ENCODE measurements at places on chromosomes 13 and 19.

- peak; percentile 84 for ATAC-seq
Observed at GRCh38 chr13:102974317-102975087, 91.7 kb downstream of the SLC10A2 start.

DNA sequence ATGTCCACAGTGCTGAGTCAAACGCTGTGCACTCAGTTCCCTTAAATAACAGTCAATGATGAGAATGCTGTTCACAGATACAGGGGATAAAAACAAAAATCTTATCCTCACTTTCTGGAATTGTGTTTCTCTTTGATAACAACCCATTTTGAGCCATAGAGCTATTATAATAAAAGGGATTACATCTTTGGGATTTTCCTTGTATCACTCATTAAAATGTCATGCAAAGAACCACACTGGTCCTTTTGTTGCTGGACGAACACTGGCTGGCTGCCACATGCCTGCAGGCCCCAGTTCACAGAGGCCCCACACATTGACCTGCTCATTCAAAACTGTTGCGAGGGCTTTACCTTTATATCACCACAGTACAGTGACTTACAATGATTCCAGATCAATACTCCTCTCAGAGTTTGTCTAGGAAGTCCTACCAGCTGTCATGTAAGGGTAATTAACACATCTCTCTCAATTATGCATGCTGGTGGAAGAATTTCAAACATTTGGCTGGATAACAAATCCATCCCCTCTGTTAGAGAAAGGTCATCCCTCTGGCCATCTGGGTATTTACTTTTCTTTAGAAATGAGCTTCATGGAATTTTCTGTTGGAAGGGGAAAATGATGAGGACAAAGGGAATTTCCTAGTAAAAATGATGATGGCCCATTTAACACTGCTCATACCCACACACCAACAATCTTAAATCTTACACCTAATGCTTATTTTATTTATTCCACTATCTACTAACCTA, 85.9 kb downstream of the MBNL2 start:
- peak; percentile 57 for ATAC-seq

DNA sequence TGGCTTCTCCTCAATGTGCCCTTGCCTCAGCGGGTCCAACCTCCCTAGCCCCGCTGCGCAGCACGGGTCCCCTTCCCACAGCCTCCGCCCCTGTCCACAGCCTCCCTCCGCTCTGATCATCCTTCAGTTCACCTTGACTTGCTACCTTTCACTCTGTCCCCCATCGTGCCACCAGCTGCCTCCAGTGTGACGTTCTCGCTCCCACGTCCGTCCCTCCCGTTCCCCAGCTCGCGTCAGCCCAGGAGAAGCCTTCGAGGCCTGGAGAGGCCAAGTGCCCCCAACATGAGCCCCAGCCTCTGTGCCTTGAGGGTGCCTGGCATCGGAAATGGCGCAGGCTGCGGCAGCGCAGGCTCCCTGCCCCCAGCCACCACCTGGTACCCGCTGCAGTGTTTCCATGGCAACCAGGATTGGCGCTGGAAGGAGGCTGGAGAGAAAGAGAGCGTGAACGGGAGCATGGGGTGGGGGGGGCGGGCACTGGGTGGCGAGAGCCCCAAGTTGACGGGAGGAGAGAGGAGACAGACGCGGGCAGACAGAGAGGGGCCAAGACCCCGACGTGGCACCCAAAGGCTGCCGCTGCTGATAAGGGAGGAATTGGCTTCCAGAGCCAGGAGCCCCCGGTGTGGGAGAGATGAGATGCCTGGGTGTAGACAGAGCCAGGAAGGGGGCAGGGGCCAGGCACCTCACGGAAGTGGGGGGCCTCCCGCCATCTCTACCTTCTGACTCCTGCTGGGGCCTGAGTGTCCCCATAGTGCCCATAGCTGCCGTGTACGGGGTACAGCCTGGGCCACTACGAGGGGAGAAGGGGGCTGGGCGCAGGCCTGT, 844 bp upstream of the ASPDH start:
- no peak for ATAC-seq

DNA sequence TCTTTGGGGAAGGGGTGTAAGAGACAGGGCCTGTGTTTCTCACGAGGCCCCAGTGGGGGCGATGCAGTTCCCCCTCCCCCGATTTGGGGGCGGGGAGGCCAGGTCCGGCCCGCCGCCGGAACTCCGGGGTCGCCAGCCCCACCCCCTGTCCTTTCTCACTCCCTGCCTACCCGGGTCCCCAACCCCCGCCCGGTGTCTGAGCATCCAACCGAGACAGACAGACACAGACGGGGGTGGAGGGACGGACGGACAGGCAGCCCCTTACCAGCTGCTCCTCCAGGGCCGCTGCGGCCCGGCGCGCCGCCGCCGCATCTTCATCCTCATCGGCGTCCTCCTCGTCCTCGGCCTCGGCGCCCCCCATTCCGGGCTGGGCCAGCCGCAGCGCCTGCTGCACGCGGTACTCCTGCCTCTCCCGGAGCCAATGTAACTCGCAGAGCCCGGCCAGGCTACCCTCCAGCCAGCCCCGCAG, 397 bp downstream of the DACT3 start:
- ATAC-seq: no peak

- no peak for ATAC-seq
Observed at GRCh38 chr13:102035969-102036368, 365.9 kb downstream of the FGF14 start.

DNA sequence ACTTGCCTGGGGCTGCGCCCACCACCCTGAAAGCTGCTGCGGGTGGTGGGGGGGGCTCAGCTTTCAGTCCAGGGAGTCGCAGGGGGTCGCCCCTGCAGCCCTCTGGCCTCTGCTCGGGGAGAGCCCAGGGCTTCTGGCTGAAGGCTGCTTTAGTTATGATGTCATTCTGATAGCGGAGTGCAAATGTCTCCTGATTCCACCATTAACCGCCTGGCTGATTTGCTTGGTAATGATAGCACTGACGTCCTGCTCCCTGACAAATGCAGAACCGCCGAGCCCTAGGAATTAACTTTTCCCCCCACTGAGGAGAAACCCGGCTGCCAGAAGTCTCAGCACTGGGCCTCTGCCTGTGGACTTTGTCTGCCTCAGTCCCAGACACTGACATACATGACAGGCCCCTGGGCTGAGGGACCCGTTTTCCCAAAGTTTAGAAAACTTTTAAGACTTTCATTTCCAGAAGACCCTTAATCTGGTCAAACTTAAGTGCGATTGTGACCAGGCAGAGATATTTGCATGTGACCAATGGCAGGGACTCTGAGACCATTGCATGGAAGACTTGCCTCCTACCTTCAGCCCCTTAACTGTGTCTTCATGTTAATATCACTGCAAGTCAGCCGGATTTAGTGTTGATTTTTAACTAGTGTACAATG, 142.5 kb upstream of the ZNF536 start:
- ATAC-seq: peak; percentile 24

DNA sequence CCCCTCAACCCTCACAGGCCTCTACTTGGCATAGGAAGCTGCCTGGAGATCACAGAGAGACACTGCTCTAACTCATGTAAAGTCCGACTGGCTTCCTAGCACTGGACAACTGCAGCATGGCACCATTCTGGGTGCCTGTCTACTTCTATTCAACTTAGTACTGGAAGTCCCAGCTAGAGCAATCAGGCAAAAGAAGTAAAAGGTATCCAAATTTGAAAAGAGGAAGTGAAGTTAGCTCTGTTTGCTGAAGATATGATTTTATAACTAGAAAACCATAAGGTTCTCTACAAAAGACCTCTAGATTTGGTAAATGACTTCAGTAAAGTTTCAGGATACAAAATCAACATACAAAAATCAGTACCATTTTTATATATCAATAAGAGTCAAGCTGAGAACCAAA, 1017.6 kb downstream of the PCDH9 start:
- no peak for ATAC-seq

GRCh38 chr13:90485436-90485835, 862.1 kb upstream of the MIR17HG start:
- ATAC-seq: no peak

DNA sequence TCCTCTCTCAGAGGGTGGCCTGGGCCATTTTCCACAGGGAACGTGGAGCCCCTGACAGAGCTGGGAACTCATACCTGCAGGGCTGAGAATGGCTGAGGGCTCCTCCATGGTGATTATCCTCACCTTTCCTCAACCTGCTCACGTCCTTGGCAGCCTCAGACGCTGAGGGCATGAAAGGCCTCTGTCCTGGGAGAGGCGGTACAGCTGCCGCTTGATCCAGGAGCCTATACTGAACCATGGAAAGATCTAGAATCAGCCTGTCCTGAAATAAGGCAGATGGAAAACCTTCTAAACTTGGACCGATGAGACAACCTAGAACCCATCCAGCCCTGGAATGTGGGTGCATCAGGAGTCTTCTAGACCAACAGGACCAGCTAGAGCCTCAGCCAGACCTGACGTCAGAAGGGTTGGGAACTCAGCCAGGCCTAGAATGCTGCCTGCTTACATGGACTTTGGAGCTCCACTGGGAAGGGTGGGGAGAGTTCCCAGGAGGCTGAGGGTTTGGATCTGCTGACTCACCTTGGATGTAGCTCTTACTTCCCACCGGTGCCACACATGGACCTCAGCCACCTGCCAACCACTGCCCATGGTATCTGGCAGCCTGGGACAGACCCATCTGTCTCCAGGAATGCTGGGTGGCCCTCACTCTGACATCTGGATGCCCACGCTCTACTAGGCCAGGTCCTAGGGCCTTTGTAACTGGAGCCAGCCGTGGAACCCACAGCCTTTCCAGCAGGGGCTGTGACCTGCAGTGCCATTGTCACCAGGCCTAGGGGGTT, 7.5 kb downstream of the KCTD15 start:
- no peak for ATAC-seq
